ENCODE measurements at places on chromosomes 12 and 14.

DNA sequence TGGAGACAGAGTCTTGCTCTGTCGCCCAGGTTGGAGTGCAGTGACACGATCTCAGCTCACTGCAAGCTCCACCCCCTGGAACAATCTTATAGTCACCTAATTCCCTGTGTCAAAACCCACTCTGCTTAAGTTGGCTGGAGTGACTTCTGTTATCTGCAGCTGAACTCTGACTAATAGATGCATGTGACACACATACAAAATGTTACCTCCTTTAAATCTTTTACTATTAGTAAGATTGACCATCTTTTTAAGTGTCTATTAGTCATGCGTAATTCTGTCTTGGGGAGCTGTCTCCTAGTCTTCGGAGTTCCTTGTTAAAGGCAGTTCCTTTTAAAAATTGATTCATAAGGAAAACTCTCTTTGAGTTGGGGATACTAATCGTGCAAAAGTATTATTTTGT lies 7.4 kb downstream of the IFI27L1 start:
- no peak for DNase-seq

DNA sequence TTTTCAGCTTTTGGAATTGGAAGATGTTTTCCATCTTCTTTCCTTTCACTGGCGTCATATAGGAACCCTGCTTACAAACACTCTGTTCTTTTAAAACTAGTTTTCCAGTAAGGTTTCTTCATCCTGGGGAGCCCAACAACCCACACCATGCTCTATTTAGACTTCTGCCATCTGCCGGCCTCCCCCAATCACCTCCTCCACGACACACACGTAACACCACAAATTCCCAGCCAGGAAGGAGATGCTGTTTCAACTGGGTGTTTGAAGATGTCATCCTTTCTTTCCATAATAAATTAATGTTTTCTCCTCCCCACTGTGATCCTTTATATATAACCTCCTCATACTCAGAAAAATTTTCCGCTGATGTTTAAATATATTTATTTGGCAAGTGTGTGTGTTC lies 231.4 kb upstream of the DDHD1 start:
- DNase-seq, result no peak

DNA sequence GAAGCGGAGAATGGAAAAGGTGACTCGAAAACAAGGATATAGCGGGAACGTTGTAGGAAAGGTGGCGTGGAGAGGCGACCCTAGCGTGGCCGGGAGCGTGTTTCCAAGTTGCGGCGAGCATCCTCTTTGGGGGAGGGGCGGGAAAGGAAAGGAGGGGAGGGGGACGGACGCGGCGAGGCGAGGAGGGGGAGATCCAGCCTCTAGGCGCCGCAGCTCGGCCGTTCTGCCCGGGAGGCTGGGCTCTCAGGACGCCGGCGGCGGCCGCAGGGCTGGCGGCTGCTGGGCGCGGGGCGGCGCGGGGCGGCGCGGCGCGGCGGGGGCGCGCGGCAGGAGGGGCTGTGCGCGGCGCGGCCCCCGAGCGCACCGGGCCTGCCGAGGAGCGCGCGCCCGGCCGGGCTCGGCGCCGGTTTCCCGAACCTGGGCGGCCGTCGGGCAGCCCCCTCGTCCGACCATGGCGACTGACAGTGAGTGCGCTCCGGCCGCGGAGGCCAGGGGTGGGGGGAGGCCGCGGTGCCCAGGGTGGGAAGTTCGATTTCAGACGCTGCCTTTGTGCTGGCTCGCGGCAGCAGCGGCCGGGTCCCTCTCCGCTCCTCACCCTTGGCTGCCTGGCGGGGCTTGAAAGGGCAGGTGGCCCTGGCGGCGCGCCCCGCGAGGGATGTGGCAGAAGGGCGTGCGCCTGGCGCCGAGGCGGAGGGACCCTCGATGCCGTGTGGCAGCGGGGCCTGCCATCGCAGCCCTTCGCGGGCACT lies 50.3 kb downstream of the SNAPC1 start:
- peak; percentile 27 for DNase-seq

GRCh38 chr14:89957376-89957775 lies 1.6 kb downstream of the TDP1 start:
- DNase-seq, result no peak

DNA sequence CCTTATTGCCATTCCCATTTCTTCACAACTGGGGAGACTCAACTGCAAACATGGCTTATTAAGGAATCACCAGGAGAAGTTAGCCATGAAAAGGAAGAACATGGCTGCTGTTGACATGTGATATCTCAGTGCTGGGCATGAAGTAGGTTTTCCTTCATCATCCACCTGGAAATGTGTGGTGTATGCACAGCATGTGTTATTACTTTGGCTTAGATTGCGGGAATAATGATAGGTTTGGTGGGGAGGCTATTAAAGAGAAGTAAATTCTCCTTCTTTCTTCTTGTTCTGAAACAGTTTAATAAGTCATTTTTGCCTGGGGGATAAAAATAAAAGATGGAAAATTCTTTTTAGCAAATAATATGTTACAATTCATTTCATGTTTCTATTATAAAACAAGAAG lies 23.7 kb upstream of the CLEC14A start:
- no peak for DNase-seq

DNA sequence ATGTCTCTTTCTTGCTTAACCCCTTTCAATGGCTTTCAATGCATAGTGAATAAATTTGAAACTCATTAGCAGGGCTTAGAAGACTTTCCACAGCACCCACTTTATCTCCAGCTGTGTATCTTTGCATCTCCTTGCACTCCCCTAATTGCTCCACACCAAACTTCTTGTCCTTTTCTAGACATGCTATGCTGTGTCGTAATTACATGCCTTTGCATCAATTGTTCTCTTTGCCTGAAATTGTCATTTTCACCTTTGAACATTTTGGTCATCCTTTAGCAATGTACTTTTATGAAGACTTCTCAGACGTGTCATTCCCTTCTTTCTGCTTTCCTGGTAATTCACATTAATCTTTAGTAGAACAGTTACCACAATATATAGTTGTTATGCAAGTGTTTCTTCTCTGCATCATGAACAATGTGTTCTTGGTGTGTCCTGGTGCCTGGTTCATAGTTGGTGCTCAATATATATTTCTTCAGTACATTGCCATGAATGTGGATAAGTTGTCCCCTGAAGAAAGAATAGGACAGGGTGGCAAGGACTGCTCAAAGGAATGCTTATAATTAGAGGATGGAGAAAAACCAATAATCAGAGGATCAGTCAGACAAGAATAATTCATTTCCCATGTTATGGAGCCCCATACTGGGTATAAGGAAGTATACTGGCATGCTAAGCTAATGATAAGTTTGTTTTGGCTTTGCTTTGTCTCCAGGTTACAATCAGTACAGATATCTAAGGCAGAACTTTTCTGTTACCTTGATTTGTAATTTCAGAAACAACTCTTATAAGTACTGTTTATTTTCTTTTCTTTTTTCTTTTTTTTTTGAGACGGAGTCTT lies 27.2 kb downstream of the ARF6 start:
- peak; percentile 51 for DNase-seq

DNA sequence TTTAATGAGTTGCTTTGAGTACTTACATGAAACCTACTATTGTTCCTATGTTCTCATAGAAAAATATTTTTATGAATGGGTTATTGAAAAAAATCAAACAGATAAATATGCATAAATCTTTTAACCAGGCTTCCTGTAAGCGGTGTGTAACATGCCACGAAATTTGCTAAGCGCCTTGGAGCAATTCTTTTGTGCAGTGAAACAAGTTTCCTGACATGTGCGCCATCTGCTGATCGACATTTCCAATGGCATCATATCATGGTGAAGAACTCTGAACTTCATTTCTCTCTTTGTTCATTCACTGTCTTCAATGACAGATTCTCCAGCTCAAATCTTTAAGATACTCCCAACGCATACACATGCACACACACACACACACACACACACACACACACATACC lies 145.6 kb upstream of the NAV3 start:
- DNase-seq, result no peak

- DNase-seq, result peak; percentile 26
Observed at GRCh38 chr14:101442451-101442850, 118.8 kb upstream of the DIO3 start.

- no peak for DNase-seq
Observed at GRCh38 chr14:52998376-52999015, 47.6 kb upstream of the FERMT2 start.

Data from hematopoietic multipotent progenitor cell (in vitro differentiated cells).